Activated CD4-positive, alpha-beta T cell treated with anti-CD3 and anti-CD28 coated beads, Interleukin-2, amount 10 ng/mL, durations not matched to agents 24 days and 14 days (primary cell): ENCODE measurements at places on chromosomes 3 and 15.

DNA sequence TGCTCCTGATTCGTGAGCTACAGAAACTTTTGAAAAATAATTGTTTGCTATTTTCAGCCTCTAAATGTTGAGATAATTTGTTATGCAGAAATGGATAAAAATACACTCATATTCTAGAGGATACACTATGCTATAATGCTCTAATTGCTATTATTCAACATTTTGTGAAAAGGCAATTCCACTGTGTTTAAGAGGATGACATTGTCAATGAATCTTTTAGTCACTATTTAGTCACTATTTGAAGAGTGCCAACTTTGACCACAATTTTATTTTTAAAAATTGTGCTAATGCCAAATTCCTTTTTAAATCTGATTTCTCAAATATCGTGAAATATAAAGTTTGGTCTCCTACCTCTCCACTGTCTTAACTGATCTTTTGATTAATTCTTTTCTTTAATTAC lies 604.9 kb upstream of the KCNMB2 start:
- DNase-seq: no peak

GRCh38 chr3:40237889-40238571 lies 71.5 kb upstream of the EIF1B start:
- no peak for DNase-seq

DNA sequence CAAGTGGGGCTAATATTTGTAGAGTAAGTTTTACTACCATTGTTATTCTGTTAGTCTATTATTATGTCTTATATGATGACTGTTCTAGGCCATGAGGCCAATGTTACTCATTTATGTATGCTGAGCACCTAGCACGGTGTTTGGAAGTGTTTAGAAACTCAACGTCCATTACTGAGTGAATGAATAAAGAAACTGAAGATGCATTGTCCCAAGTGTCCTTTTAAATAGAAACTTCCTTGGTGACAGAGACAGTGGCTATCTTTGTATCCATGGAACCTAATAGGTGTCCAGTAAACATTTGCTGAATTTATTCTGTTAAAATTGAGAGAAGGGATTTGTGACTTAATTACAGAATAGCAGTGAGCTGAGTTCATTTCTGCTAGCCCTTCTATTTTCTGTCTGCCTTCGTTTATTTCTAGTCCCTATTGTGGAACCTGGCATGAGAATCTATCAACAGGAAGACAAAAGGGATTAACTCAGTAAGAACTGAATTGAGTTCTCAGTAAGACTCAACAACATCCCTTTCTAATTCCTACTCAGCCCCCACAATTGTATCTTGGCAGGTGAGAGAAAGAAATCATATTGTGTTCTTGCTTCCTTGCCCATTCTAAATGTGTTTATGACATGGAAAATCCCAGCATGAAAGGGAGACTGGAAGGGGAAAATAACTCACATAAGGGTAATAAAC lies 246.6 kb upstream of the LRRC3B start:
- no peak for DNase-seq

- peak; percentile 55 for DNase-seq
Observed at GRCh38 chr3:161770484-161771386, 274.1 kb downstream of the OTOL1 start.

DNA sequence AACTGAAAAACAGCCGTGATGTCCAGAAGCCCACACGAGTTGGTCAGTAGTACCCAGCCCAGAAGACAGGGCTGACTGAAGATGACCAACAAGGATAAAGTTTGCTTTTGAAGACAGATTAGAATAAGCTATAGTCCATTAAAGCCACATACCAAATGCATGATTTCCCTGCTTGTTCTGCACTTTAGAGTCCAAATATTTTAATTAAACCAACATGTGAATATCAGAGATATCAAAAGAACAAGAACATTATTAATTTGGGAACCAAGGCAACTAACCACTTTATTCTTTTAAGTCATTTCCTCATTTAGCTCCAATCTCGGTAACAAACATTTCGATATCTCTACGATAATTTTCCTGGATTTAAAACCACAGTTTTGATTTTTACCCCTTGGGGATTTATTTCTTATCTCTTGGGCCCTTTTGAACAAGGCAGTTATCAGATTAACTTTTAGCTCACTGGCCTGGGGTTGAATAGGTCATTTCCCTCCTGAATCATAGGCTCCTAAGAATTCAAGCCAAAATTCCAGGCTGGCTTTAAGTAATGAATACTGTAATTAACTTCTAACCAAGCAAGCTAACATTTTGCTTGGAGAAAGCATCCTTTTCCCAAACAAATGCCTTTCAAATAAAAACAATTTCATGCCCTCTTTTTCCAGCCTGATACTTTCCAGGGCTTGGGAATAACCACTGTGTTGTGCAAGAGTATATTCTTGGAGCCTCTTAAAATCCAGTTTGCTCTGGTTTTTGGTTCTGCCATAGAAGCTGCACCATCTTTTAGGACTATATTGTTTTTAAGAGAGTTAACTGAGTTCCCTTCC lies 102.9 kb upstream of the NR2E3 start:
- no peak for DNase-seq

DNA sequence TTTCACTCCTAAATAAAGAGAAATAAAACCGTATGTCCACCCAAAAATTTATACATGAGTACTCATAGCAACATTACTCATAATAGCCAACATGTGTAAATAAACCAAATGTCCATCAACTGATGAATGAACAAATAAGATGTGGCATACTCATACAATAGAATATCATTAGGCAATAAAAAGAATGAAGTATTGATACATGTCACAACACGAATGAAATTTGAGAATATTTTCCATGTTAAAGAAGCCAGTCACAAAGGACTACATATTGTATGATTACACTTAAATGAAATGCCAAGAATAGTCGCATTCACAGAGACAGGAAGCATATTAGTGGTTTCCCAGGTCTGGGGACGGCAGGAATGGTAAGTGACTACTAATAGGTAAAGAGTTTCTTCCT lies 869.2 kb downstream of the IGSF11 start:
- DNase-seq: no peak

- DNase-seq: no peak
Observed at GRCh38 chr3:158808697-158809096, 6.8 kb downstream of the MFSD1 start.

GRCh38 chr15:69861331-69862171 lies 236.2 kb downstream of the TLE3 start:
- DNase-seq: no peak

DNA sequence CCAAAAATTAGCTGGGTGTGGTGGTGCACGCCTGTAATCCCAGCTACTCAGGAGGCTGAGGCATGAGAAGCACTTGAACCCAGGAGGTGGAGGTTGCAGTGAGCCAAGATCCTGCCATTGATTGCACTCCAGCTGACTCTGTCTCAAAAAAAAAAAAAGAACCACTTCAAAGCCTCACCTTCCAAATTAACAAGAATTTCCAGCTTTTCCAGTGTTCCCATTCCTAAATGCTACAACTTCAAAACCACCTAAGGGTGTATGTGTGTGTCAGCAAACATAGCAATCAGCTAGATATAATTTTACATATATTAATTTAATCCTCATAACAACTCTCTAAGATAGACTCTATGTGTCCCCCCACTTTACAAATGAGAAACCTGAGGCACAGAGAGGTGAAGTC lies 512.5 kb upstream of the PROK2 start:
- no peak for DNase-seq

- DNase-seq: no peak
Observed at GRCh38 chr3:152382312-152383135, 113.8 kb downstream of the MBNL1 start.

GRCh38 chr15:78421238-78421965 lies 16.6 kb upstream of the IREB2 start:
- DNase-seq: no peak

DNA sequence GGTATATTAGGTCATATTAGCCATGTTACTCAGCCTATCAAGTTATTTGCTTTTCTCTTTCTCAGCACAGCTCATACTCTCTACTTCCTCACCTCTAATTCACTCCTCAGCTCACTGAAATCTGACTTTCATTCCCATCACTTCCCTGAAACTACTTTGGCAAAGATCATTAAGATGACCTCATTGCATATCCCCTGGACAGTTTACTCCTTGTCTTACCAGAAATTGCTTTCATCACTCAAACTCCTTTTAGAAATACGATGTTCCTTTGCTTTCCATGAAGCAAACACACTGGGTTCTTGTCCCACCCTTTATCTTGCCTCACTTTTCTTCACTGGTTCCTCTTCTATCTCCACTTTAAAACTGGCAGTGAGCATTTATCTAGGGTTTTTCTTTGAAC lies 354.4 kb downstream of the TUSC7 start:
- no peak for DNase-seq

DNA sequence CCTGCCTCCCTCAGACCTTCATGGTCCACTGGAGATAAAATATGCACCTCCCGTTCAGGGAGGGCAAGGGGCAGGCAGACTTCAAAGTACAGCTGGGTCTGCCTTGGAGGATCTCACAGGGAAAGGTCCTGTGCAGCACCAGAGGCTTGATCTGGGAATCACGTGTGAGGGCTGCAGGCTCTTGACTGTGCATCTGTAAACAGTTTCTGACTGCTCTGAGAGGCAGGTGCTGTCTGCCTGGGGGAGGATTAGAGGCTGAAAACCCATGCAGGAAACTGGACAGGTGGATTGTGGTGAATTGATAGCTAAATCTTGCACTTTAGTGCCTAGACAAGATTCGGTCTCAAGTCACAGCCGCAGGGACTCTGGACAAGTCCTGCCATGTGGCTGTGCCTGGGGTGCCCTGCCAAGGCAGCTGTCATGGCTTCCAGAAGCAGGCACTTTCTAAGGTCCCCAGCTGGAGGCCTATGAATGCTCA lies 239.3 kb downstream of the EPHB1 start:
- peak; percentile 27 for DNase-seq

- DNase-seq: no peak
Observed at GRCh38 chr3:12483872-12484197, 445 bp upstream of the TSEN2 start.

- DNase-seq: no peak
Observed at GRCh38 chr3:52352566-52352965, 36.4 kb downstream of the DNAH1 start.

DNA sequence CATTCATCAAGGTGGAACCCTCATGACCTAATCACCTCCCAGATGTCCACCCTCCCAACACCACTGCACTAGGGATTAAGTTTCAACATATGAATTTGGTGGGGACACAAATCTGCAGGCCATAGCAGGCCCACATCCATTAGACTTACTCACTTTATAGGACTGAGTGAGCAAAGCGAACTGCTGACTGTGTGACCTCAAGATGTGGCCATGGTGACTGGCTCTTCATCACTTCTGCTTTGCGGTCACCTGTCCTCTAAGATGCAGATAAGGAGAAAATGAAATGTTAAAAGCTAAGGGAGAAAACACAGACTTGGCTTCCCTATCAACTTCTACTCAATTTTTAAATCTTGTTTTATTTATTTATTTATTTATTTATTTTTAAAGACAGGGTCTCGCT lies 14.5 kb upstream of the DCP1A start:
- DNase-seq: no peak

- DNase-seq: no peak
Observed at GRCh38 chr3:141940194-141940776, 63.8 kb downstream of the ATP1B3 start.

GRCh38 chr15:77852241-77853007 lies 219.7 kb upstream of the LINGO1 start:
- DNase-seq: no peak

- DNase-seq: peak; percentile 20
Observed at GRCh38 chr3:160205606-160206005, 19.6 kb upstream of the C3orf80 start.

- no peak for DNase-seq
Observed at GRCh38 chr15:41056810-41057209, 59.3 kb downstream of the INO80 start.

DNA sequence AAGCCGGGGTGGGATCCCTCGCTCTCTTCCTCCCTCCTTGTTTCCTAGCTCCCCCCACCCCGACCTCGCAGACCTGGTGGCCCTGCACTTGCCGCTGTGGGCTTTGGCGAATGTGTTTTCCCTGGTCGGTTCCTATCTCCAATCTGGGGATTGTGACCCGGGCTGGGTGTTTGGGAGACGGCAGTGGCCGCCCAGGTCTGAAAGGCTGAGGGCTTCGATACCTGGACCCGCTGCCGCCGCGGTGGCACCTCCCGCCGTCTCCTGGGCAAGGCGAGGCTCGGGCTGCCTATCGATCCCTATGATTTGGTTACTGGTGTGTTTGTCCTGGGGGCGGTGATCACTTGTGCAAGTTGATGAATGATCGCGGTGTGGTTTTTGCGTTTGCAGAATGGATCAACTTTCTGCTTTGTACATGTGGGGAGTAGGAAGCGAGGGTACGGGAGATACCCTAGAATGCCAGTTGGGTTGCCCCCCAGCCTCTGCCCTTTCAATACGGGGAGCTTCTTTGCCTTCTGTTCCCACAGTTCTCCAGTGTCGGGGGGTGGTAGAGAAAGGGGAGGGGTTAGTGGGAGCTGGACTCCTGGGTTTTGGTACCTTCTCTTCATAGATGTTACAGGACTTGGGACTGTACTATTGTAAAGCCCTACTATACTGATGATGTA lies 3.0 kb downstream of the BBX start:
- DNase-seq: peak; percentile 70

- peak; percentile 63 for DNase-seq
Observed at GRCh38 chr15:38252481-38253350, at the start of gene SPRED1. Gene SPRED1 (plus strand): TSS chr15:38252836. CDS start chr15:38253186, 350 bp downstream.

- peak; percentile 88 for DNase-seq
Observed at GRCh38 chr3:44913868-44914468, 39.6 kb downstream of the TGM4 start.

- no peak for DNase-seq
Observed at GRCh38 chr3:172125053-172125452, 85.7 kb downstream of the FNDC3B start.
